ENCODE measurements at places on chromosomes 5 and 9. TPM values are rescaled to one million over a fixed set of nuclear protein-coding genes. Genes with fewer than 3 reads are reported as not detected.
A peak's percentile ranks its signal among the peaks of the same experiment; 100 is the strongest.

- DNase-seq = no peak
These were observed 22.3 kb downstream of the ATPSCKMT start for GRCh38 chr5:10227379-10227778.

GRCh38 chr5:53784596-53784995 is 224.2 kb downstream of the NDUFS4 start:
- no peak for DNase-seq

- DNase-seq = no peak
These were observed 31.2 kb upstream of the NDUFB6 start for GRCh38 chr9:32603914-32604852.

LCN6 gene
- polyA plus RNA-seq = not detected

DNA sequence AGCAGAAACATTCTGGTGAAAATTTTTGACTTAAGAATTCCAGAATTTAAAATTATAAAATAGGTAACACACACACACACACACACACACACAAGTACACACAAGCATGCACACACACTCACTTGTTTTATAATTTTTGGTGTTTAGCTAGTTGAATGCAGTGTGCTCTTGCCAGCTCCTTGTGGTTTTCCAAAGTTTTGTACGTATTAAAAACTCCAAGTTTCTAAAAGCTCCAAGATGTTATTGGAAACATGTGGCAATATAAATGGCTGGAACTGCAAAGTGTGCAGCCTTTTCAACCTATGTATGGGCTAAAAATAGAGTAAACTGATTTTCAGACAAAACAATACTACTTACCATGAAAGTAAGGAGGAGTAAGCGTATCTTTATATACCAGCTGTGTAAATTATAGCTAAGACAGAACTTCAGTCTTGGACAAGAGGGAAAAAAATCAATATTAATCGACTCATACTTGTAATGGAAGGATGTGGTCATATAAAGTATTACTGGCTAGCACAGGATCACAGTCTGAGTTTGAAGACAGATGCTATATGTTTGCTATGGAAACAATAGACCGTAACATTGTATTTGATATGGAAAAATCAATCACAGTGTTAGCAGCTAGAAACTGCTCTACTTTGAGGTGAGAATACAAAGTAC is 727.1 kb upstream of the GRAMD2B start:
- no peak for DNase-seq

ANGPTL2 gene
- polyA plus RNA-seq = 6.8 TPM

- no peak for DNase-seq
These were observed 333.6 kb upstream of the CCNH start for GRCh38 chr5:87746341-87746740.

PTPN3 gene
- 44.8 TPM for polyA plus RNA-seq

ZNF883 gene
- polyA plus RNA-seq = 8.3 TPM

GRCh38 chr9:124258607-124259157 is 933 bp downstream of the NEK6 start:
- no peak for DNase-seq

OBP2B gene
- polyA plus RNA-seq = 0.14 TPM

DOCK8 gene
- polyA plus RNA-seq = 12.9 TPM

DNA sequence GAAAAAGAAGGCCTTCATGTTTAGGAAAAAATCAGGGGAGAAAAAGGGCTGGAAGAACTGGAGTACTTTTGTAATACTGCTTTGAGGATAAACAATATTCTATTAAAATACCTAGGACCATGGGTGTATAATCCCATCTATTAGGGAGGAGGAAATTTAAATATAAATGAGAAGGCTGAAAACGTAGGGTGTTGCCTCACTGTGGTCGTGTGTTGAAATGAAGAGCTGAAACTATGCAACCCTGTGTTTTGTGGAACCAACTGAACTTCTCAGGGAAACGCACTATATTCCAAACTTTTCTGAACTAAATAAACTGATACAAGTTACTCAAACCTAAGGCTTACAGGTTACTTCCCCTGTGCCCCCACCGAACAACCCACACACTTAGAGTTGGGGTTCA is 4.5 kb upstream of the CNTLN start:
- no peak for DNase-seq

DNA sequence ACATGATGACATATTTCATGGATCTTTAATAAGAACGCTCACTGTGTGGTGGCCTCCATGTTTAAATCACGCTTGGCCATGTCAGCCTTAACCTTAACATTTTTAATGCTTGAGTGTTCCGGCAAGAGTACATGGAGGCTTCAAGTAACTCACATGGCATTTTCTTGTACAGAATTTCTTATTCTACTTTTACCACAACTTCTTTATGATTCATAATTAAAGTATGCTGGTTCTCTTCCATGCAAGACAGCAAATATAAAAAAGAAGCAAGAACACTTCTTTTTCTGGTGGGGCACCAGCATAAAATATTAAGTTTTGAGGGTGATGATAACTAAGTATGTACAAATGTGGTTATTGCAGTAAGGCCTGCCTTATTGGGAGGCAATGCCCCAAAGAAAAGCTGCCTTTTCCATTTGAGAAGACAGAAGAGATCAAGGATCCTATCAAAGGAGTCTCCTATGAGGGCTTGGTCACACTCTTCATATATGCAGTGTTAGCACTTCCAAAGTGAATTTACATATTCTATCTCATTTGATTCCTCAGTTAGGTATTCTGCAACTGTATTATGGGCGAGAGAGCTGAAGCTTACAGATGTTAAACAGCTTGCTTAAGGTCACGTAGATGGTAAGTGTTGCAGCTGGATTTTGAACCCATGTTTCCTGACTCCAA is 382.7 kb upstream of the MEF2C start:
- DNase-seq = no peak

GRCh38 chr5:178883815-178884430 is 11.8 kb upstream of the ZFP2 start:
- no peak for DNase-seq

- DNase-seq = no peak
These were observed 1.0 kb downstream of the TRIP13 start for GRCh38 chr5:893711-894110.

MEIKIN gene
- not detected for polyA plus RNA-seq

GRCh38 chr9:87740209-87740608 is 14.3 kb downstream of the CTSL start:
- no peak for DNase-seq

DNA sequence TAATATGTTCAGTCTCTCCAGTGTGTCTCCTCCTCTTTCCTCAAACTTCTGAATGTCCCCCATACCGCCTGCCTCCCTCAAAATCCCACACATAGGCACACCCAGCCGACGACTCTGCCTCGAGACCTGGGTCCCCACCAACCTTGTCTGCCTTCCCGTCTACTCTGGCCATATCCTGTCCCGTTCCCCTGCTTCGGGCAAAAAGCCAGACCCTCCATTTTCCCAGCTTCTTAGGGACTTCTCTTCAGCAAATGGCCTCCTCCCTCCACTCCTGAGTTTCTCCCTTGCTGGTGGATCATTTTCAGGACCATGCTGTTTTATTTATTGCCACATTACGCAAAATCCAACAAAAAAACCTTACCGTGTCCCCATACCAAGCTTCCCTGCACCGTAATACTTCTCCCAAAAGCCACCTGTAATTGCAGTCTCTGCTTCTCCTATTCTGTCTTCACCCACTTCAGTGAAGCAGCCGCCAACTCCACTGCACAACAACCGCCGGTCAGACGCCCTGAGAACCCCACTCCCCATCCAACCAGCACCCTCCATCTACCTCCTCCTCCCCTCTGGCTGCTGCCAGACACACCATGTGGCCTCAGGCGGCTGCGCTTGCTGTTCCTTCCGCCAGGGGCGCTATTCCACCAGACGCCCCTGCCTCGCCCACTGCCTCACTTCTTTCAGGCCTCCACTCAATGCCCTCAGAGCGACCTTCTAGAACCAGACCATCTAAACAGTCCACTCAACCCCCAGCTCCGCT is 117.0 kb downstream of the TRPM6 start:
- DNase-seq = no peak

DNA sequence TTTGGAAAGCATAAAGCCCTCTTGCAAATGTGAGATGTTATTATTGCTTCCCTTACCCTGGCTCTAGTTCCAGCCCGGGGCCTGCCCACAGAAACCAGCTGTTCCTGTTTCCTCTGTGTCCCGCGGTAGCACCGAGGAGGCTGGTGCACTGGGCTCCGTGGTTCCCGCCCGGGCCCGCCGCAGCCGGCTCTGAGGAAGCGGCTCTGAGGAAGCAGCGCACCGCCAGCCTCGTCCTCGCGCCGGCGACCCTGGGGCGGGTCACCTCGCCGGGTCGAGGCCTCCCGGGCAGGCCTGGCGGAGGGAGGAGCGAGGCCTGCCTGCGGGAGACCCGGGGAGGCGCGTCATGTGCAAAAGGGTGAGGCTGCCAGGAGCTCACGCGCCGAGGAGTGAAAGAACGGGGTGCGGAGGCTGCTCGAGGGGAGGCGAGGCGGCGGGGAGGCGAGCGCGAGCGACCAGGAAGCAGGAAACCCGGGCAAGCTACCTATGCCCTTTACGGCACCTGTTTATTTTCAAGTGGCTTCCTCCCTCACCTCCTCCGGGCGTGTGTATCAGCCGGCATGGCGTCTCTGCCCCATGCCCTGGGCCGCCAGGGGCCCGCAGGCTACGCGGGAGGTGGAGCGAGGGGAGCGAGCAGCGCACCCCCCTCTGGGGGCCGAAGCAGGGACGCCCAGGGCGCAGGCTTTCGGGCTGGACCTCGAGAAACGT is 61.3 kb upstream of the MEGF10 start:
- DNase-seq = peak; percentile 36

DNA sequence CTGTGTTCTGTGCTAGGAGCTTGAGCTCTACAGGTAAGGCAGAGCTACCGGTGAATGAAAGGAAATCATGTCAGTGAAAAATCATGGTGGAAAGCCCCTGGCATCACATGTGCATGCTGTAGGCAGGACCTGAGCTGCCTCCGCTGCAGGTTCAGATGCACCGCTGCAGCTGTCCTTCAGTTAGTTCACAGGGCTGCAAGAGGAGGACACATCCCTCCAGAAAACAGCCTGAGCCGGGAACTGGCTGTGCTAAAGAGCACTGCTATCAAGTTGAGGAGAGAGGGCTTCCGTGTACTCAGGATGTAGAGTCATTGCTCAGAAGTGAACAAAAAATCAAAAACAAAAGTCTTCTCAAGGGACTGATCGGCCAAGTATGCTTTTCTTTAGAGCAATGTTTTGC is 138.6 kb downstream of the ERCC6L2 start:
- no peak for DNase-seq

OTP gene
- 0.03 TPM for polyA plus RNA-seq

GRCh38 chr9:5665059-5665458 is 36.2 kb downstream of the RIC1 start:
- DNase-seq = no peak

HDHD3 gene
- polyA plus RNA-seq = 39.1 TPM

DNA sequence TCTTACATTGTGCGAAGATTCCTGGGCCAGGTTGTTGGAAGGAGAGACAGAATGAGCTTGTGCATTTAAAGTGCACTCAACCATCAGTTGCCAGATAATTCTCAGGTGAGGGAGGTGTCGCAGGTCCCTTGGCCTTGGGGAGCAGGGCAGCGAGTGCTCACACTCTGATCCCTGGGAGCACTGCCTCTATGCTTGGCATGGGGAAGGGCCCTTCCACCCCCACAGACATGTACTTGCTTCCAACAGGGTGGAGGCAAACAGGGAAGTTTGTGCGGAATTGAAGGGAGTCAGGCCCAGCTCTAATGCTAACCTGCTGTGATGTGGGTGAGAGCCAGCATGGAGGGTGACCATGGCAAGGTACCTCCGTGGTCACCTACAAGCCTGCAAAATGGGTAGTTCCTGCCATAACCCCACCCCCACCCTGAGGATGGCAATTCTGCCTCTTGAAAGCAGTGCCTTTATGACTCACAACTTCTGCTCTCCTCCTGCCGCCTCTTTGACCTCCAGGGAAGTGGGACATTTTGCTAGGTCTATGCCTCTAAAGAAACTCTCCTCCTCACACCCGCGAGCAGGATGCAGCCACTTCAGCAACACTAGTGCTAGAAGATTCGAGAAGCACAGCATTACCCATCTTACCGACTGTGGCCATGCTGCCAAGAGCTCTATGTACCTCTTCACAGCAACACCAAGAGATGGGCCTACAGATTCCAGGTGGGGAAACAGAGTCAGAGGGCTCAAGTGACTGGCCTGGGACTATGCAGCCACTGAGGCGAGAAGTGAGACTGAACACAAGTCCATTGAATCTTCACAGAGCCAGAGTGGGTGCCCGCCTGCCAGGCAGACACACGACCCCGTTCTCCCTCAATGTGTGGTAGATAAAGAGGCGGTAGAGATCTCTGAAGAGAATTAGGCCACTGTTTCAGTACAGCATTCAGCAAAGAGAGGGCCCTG is 22.1 kb upstream of the SLC25A51 start:
- no peak for DNase-seq

- DNase-seq = no peak
These were observed 367.1 kb upstream of the KLF4 start for GRCh38 chr9:107856633-107857032.

RAD23B gene
- 135 TPM for polyA plus RNA-seq

DNA sequence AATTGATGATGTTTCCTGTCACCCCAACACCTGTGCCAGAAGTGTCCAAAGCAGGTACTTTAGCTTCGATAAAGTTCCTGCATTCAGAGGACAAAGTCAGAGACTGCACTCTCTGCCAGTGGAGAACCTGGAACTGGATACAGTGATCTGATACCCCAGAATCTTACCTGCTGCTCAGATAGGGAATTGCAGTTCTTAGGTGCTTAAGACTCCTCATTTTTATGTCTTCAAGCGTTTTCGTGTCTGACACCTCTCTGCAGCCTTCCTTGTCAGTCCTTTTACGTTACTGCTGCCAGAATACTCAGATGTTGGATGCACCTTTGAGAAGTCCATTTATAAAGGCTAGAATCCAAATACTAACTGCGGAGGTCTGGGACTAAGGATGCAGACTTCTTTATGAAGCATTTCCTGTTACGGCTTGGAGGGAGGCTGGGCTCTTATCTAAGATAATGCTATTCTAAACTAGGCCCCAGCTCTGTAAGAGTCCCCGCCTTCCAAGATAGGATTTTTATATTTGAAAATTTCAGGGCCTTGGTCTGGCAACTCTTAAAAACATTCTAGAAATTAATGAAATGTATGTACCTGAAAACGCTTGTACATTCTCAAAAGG is 1.9 kb downstream of the ISOC1 start:
- no peak for DNase-seq

ANKRD34B gene
- polyA plus RNA-seq = 0.26 TPM

- DNase-seq = no peak
These were observed 109.3 kb upstream of the IFNE start for GRCh38 chr9:21591221-21592062.

DNA sequence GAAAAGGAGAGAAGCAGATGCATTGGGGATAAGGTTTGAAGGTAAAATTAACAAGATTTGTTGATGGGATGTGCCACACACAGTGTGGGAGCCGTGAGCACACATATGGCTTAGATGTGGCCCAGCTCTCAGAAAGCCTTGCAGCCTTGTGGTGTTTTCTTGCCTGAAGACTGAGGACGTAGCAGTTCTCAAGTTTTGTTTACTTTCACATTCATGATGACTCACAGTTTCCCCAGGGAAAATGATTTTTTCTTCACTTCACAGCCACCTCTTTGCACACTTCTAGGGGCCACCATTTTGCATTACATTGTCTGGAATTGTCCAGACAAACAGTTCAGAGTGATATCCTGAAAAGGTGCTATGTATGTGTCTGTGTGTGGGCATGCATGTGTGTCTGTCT is 126.2 kb downstream of the BASP1 start:
- DNase-seq = no peak

NR6A1 gene
- polyA plus RNA-seq = 1.6 TPM

SHROOM1 gene
- 12.7 TPM for polyA plus RNA-seq

TENT4A gene
- 34.4 TPM for polyA plus RNA-seq

Data from renal pelvis (tissue), 12 donors.